ENCODE measurements at places on chromosomes 1 and 21.

DNA sequence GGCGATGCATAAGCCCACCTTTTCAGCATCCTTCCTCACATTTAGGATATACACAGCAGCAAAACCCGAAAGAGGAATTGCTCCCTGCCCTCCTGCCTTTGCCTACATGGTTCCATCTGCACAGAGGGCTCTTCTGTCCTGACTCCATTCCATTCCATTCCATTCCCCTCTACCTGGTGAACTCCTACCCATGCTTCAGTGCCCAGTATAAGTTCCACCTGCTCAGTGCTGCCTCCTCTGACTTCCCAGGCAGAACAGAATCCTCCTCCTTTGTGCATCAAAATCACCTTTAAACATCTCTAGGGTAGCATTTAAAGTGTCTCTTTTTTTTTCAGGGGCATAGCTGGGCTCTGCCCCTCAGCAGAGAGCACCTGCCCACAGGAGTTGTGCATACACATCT, 112.9 kb downstream of the PCNX2 start:
- DNase-seq, result no peak

GRCh38 chr1:107965110-107965991, at the start of gene VAV3:
Gene VAV3 (minus strand): TSS chr1:107965180. CDS start chr1:107964869, 311 bp downstream.
- peak; percentile 33 for DNase-seq

- DNase-seq, result no peak
Measured at GRCh38 chr21:46452710-46453109, 6.0 kb upstream of the DIP2A start.

DNA sequence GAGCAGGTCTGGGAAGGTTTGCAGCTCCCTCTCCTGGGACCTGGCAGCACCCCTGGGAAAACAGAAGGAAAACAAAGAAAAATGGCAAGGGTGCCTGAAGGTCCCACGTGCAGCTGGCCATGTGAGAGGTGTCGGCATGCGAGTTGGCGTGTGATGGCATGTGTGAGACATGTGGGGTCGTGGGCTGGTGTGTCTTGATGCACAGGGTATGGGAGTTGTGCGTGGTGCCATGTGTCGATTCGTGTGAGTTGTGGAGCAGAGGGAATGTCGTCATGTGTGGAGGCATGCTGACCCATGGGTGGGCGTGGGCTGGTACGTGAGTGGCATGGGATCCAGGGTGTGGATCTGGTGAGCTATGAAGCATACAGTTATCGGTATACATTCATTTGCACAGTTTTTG, 1.3 kb downstream of the HPCA start:
- no peak for DNase-seq

- no peak for DNase-seq
Measured at GRCh38 chr21:42956824-42957630, 17.3 kb upstream of the PKNOX1 start.

- DNase-seq, result no peak
Measured at GRCh38 chr1:203764105-203765028, 616 bp upstream of the LAX1 start.

DNA sequence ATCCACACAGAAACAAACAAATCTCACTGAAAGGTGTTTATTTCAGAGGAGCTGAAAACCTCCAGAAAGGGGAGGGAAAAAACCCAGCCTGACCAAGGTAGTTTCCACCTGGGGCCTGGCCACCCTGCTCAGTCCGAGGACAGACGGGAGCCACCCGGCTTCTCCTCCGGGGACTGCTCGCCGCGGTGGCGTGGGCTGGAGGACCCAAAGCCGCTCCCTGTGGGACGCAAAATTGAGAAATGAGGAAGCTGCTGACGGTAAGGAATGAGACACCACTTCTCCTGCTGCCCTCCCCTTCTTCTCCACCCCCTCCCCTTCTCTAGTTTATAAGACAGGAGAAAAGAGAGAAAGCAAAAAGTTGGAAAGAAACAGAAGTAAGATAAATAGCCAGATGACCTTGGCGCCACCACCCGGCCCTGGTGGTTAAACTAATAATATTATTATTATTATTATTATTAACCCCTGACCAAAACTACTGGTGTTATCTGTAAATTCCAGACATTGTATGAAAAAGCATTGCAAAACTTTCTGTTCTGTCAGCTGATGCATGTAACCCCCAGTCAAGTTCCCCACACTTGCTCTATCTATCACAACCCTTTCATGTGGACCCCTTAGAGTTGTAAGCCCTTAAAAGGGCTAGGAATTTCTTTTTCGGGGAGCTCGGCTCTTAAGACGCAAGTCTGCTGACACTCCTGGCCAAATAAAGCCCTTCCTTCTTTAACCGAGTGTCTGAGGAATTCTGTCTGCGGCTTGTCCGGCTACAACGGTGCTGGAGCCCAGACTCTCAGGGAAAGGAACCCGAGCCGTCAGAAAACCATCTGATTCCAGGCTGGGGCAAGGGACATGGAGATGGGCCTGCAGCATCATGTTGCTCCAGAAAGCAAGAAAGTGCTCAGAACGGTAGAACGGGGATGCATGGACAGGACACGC, 12.5 kb downstream of the ITGB2 start:
- DNase-seq, result no peak

- DNase-seq, result no peak
Measured at GRCh38 chr1:217089361-217090014, 366.3 kb upstream of the ESRRG start.

- no peak for DNase-seq
Measured at GRCh38 chr1:77571642-77572041, 110.8 kb downstream of the ZZZ3 start.

GRCh38 chr1:191541758-191542157, 616.5 kb upstream of the RGS18 start:
- DNase-seq, result no peak

- no peak for DNase-seq
Measured at GRCh38 chr21:38659936-38660332, 145.8 kb upstream of the ETS2 start.

- DNase-seq, result no peak
Measured at GRCh38 chr1:185608177-185608576, 126.0 kb upstream of the HMCN1 start.

- DNase-seq, result no peak
Measured at GRCh38 chr1:17564458-17565393, 25.2 kb downstream of the ARHGEF10L start.

DNA sequence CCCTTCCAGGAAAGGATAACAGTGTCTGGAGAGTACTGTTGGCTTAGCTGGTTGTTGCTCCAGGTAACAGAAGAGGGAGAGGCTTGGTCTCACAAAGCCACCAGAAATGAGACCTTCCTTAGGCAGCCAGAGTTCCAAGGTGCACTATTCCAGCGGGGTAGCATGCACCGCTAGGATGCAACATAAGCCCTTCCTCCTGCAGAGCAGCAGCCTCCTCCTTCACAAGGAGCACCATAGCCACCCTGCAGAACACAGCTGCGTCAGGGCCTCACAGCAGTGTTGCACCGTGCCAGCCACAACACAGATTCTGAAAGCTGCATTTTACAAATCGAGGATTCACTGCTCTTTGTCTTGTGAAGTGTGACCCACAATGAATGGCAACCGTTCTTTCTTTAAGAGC, 142.0 kb downstream of the CLIC6 start:
- DNase-seq, result no peak

GRCh38 chr21:41762753-41763152, 4.1 kb downstream of the RIPK4 start:
- no peak for DNase-seq

DNA sequence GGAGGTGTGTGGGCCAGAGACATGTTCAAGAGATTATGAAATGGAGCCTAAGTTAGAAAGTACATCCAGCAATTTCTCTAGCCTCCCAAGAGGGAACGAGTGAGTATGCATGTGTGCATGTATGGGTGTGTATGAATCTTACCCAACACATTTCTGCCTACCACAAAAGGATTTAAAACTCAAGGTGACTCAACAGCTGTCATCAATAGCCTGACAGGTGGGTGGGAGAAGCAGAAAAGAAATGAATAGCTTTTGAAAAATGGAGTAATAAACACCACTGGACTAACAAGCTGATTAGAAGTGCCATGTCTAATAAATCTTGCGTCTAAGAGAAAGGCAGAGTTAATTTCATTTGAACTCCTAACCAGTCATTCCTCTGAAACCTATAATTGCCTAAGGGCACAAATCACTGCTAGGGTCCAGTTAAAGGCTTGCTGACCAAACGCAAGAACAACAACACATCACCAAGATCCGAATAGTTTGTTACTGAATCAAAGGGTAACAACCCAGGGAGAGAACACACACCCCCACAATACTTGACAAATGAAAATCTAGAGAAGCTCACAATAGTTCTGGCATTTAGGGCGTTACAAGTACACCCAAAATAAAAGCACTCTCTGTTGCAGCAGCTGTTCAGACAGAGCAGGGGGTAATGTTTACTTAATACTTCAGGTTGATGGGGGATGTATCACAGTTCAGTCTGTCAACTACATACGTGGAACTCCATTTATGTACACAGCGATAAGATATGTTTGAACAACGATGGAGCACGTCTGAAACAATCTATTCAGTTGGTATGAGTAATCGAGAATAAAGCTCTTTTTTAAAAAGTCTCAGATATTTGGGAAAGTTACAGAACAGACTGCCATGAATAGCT, 1.4 kb downstream of the KIAA0319L start:
- DNase-seq, result no peak

GRCh38 chr21:22019766-22020165, 1021.6 kb downstream of the NCAM2 start:
- DNase-seq, result no peak

- no peak for DNase-seq
Measured at GRCh38 chr1:197197430-197197997, 51.0 kb upstream of the ASPM start.

GRCh38 chr1:116397728-116398127, 24.7 kb downstream of the ATP1A1 start:
- no peak for DNase-seq

DNA sequence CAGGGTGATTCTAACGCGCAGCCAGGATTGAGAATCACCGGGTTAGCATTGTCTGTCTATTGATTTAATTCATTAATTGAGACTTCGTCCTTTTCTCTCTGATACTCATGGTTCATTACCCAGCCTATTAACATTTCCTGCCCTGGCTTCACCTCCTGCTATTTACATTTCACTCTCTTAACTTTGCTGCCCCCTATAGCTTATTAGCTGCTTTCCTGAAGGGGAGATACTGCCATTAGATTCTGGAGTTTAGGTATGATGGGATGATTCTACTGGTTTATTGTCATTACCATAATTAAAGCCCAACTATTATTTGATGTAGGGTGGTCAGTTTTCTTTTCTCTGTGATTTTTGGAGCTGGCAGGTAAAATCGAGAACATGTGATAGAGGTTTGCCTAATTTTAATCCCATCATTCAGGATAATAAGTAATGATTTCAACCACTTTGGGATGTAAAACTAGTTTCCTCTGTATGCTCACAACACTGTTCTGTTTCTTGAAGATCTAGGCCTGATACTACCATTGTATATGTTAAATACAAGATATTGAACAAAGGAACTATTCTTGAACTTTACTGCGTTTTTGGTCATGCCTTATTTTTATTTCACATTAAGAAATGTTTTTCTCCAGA, 6.4 kb downstream of the PPP2R5A start:
- no peak for DNase-seq
